ENCODE measurements at places on chromosomes 3 and 15.
A peak's percentile ranks its signal among the peaks of the same experiment; 100 is the strongest.

DNA sequence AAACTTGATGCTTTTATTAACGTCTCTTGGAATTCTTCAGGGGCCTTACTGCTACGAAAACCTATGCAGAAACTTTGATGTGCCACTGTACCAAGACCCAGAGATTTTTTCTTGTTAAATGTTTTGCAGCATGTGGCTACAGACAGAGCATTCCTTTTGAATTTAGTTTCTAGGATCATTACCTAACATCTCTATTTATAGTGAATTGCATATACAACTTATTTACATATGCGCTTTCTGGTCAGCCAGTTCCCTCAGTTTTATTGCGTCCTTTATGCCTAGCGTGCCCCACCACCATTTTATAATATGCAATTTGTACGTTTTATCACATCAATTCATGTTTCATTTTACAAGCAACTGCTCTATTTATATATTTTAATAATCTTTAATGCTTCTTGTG is 46.2 kb upstream of the AGTR1 start:
- DNase-seq = no peak

GRCh38 chr3:159764490-159765029 is 224.1 kb upstream of the IL12A start:
- DNase-seq = no peak

DNA sequence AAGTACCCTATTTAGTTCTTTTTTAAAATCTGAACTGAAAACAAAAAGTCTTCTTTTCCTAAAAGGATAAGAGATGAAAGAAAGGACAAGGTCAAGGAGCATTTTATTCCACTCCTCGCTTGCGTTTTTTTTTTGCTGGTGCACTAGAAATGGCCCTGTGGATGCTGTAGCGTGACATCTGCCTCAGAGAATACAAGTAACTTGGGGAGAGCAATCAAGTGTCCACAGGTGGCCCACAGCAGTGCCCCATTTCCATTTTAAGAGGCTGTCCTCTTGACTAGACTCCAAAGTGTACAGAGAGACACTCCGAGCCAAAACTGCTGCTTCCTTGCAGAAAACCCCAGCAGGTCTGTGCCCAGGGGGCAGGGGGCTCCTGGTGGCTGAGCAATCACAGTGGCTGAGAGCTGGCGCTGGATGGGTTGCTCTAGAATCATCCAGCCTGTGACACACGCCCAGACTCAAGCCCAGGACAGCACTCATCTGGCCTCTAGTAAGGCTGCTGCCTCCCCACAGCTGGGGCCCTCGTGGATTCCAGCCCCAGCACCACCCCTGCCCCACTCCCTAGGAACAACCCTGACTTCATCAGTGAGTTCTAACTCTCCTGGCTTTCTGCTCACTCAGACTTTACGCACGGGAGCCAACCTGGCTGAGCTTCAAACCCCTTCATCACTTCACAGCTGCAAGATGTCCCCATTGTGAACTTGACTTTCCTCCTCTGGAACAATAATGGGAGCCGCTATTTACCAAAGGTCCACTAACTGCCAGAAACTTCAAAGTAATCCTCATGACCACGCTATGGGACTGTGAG is 71.1 kb upstream of the SPATA12 start:
- DNase-seq = no peak

DNA sequence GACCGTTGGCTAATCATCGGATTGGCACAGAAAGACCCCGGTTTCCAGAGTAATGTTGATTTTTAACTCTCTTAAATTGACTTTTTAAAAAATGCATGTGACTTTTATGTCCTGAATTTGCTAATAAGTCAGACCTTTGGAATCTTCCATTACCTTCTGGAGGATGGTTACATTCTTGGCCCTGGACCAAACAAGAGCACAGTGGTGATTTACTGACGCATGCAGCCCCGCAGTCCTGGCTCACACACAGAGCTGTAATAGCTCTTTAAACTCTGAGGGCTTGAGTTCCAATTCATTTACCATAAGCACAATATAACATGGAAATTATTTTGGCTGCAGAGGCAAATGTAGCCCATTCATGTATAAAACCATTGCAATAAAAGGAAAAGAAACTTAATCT is 25.1 kb downstream of the SOX14 start:
- DNase-seq = no peak

DNA sequence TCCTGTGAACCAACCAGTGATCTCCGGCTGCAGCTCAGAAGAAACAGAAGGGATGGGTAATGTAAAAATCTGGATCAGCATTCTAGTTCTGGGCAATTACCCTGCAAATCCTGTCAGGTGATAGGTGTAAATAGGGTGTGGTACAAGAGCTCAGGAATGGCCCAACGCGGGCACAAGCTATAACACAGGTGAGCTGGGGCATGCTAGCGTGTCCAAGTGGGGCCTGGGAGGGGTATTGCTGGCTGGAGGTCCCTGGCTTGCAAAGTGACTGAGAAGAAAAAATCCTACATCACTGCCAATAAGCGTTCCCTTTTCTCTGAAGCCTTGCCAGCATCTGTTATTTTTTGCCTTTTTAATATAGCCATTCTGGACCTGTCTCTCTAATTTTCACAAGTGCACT is 9.7 kb upstream of the CHST2 start:
- DNase-seq = no peak

DNA sequence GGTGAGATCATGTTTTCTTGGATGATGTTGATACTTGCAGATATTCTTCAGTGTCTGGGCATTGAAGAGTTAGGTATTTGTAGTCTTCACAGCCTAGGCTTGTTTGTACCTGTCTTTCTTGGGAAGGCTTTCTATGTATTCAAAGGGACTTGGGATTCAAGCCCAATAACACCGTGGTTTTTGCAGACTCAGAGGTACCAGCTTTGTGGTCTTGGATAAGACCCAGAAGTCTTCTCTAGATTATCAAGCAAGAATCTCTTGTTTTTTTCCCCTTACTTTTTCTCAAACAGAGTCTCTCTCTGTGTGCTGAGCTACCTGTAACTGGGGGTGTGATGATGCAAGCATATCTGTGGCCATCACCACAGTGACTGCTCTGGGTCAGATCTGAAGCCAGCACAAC is 42.7 kb upstream of the CCK start:
- DNase-seq = no peak

GRCh38 chr3:122247825-122248185 is 64.3 kb downstream of the CASR start:
- DNase-seq = no peak

DNA sequence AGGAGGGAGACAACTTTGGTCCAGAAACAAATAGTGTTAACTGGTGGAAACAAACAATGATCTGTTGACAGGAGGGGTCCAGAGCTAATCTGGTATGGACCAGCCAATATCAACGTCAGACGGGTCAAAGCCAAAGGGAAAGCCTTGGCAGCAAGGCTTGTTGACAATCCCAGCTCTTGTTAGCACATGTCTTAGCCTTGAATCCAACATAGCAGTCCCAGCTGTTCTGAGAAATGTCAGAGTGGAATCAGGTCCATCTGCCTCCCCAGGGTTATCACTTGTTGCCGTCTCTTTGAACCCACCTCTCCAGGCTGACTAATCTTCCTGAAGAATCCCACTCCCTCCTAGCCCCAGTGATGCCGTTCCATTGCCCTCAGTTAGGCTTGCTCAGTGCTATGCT is 404.6 kb upstream of the MCTP2 start:
- DNase-seq = no peak

DNA sequence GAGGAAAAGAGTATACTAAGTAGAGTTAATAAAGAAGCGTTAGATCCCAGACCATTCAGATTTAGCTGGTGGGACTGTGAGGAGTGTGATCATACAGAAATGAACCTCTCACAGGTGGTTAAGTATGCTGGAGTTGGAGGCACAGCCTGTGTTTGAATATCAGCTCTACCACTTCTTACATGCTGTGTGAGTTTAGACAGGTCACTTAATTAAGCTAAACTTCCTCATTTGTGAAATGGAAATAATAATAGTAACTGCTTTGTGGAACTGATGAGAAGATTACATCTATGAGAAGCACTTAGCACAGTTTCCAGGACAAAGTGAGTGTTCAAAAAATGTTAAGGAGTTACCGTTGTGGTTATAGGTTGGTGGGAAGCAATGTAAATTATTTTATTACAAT is 8.4 kb downstream of the ACP3 start:
- no peak for DNase-seq

DNA sequence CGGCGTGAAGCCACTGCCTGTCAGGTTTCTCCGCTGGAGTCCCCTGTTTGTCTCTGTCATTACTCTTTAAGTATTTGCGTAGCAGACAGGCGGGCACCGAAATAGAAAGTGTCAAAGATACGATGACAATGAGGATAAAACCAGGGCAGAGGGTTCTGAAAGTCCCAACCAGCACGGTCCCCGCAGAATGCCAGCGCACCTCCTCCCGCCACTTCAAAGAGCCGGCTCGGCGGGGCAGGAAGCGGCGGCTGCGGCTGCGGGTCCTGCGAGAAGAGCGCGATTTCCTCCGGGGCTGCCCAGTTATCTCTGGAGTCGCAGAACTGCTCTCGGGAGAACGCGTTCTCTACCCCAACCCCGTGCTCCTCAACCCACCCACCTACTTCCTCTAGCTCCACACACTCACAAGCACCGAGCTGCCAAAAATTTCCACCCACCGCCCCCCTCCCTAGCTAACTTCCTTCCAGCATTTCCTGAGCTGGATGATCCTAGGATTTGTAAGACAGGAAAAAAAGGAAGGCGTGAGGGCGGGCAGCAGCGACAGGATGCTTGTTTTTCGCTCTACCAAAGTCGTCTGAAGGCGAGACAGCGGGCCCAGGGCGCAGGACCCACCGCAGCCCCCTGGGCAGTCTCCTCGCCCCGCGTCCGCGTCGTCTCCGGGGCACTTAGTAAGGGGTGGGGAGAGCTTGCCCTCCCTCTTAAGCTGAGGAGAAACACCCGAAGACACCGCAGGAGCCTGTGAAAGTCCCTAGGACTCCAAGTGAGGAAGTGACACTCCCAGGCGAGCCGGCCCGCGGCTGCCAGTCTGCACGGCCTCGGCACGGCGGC is at the start of gene ARHGAP31:
Gene ARHGAP31 (plus strand): TSS at position 513 of the 825 bp plus-strand sequence. CDS start 522 bp downstream, outside the sequence.
- DNase-seq = peak; percentile 71

- no peak for DNase-seq
These were observed 14.4 kb upstream of the TM4SF4 start for GRCh38 chr3:149460117-149460516.

DNA sequence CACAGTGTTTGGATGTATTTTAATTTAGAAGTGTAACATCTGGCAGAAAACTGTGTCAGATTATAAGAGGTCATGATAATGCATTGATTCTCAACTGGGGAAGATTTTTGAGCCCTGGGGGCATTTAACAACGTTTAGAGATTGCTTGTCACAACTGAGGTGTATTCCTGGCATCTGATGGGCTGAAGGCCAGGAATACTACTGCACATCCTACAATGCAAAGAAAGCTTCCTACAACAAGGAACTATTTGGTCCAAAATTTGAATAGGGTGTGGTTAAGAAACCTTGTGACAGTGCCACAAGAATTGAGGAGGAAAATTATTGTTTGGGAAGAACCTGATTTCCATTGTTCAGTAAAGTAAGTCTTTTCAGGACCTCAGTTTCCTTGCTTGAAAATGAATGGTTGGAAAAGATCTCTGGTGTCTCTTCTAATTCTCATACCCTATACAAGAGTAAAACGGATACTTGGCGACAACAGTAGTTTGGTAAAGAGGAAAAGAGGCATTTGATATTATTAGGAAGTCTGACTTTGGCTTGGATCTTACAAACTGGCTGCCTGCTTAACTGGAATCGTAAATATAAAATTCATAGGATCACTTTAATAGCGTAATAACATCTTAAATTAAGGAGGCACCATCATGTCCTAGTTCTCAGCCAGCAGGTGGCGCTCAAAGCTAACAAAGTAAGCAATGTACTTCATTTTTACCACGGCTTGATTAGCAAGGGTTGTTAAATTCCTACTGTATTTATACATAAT is 4.3 kb downstream of the DAZL start:
- DNase-seq = peak; percentile 24

DNA sequence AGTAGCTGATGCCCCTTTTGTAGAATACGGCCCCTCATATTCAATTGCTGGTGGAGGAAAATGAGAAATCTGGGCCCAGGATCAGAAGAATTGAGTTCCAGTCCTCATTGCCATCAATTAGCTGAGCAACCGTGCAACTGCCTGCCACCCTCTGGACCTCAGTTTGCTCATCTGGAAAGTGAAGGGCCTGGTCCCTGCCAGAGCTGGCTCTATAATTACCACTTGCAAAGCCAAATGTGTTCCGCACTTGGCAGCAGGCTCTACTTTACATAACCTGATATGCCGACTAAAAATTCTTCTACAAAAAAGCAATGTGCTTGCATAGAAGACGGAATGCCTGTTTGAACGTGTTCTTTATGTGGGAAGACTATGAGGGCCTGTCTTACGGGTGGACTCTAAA is 8.6 kb upstream of the ITGB5 start:
- DNase-seq = no peak

- no peak for DNase-seq
These were observed 6.8 kb downstream of the PLA2G4F start for GRCh38 chr15:42149493-42150218.

DNA sequence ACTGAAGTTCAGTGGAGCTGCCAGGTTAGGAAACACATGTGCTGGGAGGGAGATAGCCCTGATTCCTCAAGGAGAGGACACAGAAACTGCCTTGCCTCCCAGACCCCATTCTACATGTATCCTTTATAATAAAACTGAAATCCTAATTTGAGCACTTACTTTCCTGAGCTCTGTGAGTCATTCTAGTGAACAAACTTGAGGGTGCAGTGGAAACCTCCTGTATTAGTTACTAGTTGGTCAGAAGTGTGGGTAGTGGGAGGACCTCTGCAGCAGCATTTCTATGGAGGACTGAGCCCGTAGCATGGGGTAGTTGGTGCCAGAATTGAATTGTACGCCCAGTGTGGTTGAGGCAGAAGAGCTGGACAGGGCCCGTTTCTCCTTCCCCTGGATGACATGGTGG is 23.9 kb downstream of the ATP1B3 start:
- no peak for DNase-seq

DNA sequence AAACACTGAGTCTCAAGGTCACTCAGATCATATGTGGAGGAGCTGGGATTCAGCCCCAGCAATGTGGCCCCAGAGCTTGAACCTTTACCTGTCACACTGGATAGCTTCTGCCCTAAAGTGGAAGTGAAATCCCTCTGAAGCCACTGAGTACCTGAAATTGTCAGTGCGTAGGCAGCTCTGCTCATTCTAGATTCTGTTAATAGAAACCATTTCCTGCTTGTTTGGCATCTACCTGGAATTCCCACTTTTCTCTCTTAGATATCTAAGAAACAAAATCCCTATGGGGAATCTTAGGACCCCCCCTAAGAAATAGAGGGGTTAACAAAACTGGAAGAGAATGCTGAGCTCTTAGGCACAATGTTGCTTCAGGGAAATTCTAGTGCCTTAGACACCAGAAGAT is 29.8 kb downstream of the FBXL22 start:
- DNase-seq = no peak

DNA sequence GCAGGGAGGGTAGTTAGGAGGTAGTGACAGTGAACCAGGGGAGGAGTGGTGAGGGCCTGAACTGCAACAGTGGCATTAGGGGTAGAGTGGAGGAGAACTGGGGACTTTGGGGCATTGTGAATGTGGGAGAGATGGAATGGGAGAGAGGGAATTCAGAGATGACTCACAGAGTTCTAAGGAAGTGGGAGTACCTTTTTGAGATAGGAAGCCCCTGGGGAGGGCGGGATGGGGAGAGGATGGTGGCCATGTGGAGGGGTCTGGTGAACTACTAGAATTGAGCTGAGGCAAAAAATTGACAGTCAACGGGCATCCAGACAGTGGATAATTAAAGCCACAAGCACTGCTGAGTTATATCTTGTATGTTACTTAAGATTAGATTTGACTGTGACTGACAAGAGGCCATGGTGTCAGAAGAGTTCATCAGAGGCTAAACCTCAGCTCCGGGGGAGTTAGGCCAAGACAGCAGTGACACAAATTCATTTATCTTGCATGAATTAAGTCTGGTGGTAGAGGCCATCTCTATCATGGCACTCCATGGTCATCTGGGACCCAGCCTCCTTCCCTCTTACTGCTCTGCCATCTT is 34.0 kb downstream of the PLEKHO2 start:
- DNase-seq = no peak

GRCh38 chr15:94416820-94417219 is 185.5 kb downstream of the MCTP2 start:
- no peak for DNase-seq
